Activated CD4-positive, CD25-positive, alpha-beta regulatory T cell treated with anti-CD3 and anti-CD28 coated beads, Interleukin-2, amount 50 U/mL, for 24 hours (primary cell): ENCODE measurements at places on chromosomes 2 and 18.
A peak's percentile ranks its signal among the peaks of the same experiment; 100 is the strongest.

DNA sequence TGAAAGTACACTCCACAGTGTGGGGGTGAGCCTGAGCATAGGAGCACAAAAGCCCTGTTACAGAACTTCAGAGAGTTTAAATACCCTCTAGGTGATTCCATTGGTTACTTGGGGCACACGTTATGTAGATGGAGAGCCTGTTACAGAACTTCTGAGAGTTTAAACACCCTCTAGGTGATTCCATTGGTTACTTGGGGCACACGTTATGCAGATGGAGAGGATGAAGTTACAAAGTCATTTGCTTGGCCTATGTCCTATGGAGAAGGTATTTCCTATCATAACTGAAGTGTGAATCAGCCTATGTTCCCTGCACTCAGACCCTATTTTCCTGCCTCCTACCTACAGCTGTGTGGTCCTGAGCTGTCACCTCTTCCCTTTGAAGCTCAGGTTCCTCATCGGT lies 3.8 kb upstream of the CAPN10 start:
- no peak for ATAC-seq

- ATAC-seq = no peak
Observed at GRCh38 chr2:28322981-28323396, 69.7 kb upstream of the FOSL2 start.

- no peak for ATAC-seq
Observed at GRCh38 chr2:206881708-206882410, 57.5 kb upstream of the CPO start.

DNA sequence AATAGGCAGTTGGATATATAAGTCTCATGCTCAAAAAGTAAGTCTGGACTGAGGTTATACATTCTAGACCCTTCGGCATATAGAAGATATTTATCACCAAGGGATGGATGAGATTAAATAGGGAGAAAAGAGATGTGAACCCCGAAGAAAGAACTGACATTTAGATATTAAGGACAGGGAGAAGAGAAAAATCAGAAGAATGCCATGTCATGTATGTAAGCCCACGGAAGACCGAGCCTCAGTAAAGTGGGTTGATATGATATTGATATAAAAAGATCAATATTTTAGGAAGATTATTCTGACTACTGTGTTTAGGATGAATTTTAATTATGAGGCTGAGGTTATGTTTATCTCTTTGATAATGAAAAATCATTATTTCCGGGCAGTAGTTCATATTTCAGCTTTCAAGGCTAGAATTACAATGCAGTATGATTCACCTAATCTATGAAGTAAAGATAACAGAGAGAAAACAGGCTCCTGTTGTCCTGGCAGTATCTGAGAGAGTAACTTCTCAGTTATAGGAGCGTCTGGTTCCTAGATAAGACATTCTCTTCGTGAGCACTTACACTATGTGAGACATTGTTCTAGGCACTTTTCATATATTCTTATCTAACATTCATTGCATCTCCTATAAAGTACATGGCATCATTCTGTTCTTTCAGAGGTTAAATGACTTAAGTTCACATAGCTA lies 83.0 kb downstream of the UBR3 start:
- ATAC-seq = no peak

GRCh38 chr2:16127958-16128357 lies 187.6 kb downstream of the MYCN start:
- no peak for ATAC-seq

- peak; percentile 78 for ATAC-seq
Observed at GRCh38 chr2:218880102-218880858, at the start of gene WNT10A. Gene WNT10A (plus strand): TSS chr2:218880852. CDS start chr2:218880996, 144 bp downstream.
